Stimulated activated CD4-positive, alpha-beta T cell treated with anti-CD3 and anti-CD28 coated beads, Interleukin-15, amount 100 ng/mL, for 1 hour (primary cell): ENCODE measurements at places on chromosomes 7 and 10.

- no peak for DNase-seq
Observed at GRCh38 chr10:49737474-49738201, 24.5 kb downstream of the OGDHL start.

- no peak for DNase-seq
Observed at GRCh38 chr7:50953303-50953702, 170.6 kb upstream of the GRB10 start.

GRCh38 chr10:6674291-6674690 lies 94.2 kb upstream of the PRKCQ start:
- no peak for DNase-seq

GRCh38 chr7:132379292-132379691 lies 197.0 kb downstream of the PLXNA4 start:
- no peak for DNase-seq

- no peak for DNase-seq
Observed at GRCh38 chr7:42194238-42194637, 42.8 kb downstream of the GLI3 start.
